ENCODE measurements at places on chromosomes 6 and 20.

DNA sequence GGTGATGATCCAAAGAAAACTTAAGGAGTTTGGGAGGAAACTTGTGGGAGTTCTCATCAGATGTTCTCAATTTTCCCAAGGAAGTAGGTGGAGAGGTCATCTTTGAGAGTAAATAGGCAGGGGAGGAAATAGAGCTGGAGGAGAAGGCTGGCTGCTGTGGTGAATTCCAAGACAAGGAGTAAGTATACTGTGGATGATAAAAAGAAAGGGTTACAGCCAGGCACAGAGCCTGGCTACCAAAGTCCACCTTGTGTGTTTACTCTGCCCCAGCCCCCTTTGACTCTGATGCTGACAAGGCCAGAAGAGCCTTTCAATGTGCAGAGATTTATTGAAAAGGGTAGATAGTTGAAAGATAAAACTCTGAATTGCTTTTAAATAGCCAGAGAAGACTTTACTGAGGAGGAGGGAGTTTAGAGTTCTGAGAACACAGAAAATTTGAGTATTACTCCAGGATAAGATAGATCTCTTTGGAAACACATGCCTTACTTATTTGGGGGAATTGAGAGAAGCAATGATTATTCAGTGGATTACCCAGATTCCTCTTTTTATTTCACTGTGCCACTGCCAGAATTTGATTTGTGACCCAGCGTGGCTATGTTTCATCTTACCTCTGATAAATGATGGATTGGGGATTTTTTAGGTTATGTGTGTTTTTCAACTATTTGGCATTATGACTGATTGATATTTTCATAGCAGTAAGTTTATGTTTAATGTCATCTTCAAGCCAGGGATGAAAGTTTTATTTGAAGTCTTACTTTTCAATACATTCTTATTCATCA, 182.6 kb upstream of the JAG1 start:
- no peak for DNase-seq

DNA sequence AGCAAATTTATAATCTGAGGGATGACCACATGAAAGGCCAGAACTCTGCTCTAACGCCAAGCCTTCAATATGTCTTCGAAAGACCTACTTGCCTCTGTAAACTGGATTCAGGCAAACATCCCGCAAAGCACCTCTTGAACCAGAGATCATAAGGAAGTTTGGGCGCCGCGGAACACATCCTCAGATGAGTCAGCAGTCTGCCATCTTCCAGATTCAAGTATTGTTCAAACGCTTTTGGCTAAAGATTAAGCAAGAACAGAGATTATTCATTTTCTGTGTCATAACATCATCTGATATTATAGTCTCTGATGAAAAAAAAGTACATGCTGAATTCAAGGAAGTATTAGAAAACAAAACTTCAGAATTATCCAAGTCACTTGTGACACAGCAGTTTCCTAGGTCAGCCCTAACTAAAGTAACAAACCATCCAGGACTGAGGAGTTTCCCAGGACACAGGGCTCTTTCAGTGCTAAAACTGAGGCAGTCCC, 20.8 kb downstream of the TBC1D7 start:
- DNase-seq: peak; percentile 92

DNA sequence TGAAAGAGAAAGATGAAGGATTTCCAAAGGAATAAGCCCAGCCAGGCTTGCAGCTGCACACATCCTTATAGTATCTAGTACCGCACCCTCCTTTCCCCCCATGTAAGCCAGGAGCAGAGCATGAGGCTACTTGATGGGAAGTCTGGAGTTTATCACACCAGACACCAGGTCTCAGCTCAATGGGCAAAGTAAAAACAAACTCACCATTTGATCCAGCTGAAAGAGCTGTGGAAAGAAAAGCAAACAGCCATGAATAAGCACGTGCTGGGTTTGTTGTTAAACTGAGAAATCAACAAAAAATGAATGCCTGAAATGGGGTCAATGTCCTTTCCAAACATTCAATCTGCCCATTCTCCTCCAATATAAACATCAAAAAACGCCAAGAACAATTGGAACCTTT, 50.6 kb upstream of the MAP7 start:
- DNase-seq: peak; percentile 50

- peak; percentile 87 for DNase-seq
Measured at GRCh38 chr20:22717466-22717865, 133.1 kb upstream of the FOXA2 start.

- DNase-seq: no peak
Measured at GRCh38 chr20:48139262-48140041, 354.2 kb upstream of the SULF2 start.

DNA sequence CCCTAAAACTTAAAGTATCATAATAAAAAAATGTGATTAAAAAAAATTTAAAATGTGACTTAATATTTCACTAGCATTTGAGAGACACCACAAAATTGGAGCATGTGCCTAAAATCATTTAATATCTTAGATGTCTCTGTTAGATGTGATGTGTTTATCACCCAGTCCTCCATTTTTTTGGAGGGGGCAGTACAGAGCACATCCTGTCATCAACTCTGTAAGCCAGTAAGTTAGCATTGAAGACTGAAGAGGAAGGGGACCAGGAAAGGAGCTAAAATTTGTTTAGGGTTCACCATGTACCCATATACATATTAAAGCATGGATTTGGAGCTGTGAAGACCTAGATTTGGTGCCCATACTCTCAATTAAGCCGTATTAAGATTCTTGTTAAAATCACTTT, 30.7 kb upstream of the ADIG start:
- DNase-seq: no peak

DNA sequence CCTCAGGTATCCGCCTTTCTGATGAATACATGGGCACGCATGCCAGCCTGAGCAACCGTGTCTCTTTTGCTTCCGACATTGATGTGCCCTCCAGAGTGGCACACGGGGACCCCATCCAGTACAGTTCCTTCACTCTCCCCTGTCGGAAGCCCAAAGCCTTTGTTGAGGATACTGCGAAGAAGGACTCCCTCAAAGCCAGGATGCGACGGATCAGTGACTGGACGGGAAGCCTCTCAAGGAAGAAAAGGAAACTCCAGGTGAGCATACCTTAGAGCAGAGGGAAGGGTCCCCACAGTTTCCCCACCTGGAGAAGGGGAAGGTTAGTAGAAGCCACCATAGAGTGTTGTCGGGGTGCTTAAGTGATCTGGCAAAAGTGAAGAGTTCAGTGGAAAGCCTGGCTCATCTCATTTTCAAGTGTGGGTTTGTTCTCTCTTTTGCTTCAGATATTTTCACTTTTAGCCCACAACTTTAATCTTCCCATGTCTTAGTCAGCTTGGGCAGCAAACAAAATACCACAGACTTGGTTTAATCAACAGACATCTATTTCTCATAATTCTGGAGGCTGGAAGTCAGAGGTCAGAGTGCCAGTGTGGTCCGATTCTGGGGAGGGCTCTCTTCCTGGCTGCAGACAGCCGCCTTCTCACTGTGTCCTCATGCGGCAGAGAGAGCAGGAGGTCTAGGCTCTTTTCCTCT, 133.5 kb upstream of the CLDN20 start:
- peak; percentile 74 for DNase-seq

GRCh38 chr6:137136065-137136464, 37.4 kb downstream of the IL22RA2 start:
- no peak for DNase-seq

- no peak for DNase-seq
Measured at GRCh38 chr20:21102603-21103311, 3.4 kb downstream of the LINC00237 start.

GRCh38 chr20:63900413-63900812, 5.5 kb downstream of the DNAJC5 start:
- no peak for DNase-seq

DNA sequence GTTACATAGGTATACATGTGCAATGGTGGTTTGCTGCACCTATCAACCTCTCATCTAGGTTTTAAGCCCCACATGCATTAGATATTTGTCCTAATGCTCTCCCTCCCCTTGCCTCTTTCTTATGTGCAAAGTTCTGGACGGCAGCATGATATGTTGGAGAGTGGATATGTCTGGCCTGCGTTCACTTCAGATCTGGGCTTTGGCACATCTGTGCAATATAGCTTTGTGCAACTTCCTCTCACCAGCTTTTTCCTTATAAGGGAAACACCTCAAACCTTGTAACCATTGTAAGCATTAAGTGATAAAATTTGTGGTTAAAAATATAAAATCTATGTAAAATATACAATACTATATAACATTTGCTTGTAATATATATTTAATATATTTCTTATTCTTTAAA, 288.0 kb downstream of the PHACTR1 start:
- no peak for DNase-seq

GRCh38 chr20:57532104-57532503, 7.2 kb upstream of the CTCFL start:
- peak; percentile 14 for DNase-seq

- no peak for DNase-seq
Measured at GRCh38 chr6:145838305-145838704, 23.7 kb upstream of the FBXO30 start.

DNA sequence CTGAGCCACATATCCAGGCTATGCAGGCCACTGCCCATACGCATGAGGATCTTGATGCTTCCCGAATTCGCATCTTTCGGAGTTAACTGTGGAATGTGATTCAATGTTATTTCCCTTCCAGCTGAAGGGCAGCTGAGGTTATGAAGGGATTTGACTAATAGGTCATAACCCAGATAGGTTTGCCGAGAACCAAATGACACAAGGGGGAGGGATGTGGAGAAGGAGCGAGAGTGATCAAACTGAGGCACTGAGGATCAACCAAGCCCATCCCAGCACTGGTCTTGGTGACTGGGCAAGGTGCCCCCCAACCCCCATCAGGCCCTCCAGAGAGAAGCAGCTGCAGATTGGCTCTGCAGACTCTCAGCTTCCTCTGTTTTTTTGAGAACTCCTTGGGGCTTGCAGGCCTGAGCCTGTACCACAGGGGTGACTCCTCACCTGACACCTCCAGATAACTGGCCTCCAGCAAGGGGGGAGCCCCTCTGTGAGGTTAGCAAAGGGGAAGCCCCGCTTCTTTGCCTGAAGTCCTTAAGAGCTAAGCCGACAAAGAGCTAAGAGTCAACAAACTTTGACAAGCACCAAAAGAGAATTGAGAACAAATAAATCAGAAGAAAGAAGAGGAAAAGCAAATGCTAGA, 185.9 kb downstream of the PDE7B start:
- DNase-seq: no peak

DNA sequence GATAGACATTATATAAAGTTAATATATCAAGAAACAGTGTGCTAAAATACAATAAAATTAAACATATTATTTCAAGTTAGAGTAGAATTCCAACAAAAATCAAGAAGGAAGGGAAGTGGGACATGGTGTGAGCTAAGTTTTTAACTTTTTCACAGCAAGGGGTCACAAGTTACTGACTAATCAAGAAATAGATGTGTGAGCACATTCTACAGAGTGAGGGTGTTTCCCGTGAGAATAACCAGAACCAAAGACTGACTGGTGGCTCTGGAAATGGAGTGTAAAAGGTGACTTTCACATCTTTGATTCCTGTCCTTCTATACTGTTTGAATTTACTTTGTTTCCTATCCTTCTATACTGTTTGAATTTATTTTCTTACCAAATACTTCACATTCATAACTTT, 206.6 kb downstream of the TASP1 start:
- DNase-seq: peak; percentile 8

GRCh38 chr20:6976106-6976900, 208.8 kb downstream of the BMP2 start:
- no peak for DNase-seq

GRCh38 chr20:52572687-52573086, 381.1 kb upstream of the ZFP64 start:
- DNase-seq: peak; percentile 16

DNA sequence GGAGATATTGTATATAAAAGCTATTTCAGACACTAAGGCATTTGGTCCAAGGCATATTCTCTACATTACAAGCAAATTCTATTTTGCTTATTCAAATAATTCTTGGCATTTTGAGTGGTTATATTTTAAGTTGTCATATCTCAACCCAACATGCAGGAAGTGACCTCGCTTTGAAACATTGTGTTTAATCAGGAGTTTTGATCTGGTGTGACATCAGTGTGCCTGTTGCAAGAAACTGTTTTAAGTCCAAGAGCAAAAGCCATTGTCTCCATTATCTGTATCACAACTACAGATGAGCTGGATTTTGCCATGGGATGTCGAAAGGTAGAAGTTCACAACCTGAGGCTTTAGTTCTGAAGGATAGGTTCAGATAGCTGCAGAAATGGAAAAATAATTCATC, 509.9 kb upstream of the ID4 start:
- DNase-seq: peak; percentile 36

- no peak for DNase-seq
Measured at GRCh38 chr20:21528870-21529269, 15.0 kb upstream of the NKX2-2 start.

- no peak for DNase-seq
Measured at GRCh38 chr6:151340219-151340978, 51.0 kb downstream of the ZBTB2 start.

DNA sequence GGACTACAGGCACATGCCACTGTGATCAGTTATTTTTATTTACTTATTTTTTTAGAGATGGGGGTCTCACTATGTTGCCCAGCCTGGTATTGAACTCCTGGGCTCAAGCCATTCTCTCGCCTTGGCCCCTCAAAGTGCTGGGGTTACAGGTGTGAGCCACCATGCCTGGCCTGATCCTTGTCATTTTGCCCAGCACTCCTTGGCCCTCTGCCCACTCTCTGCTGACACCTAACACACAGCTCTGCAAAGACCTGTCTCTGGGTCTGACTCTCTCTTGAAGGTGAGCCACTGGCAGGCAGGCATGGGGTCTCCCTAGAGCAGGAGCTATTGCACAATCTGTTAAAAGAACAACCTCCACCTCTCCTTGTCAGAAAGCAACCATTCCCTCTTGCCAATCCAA, 155.6 kb downstream of the ZFP64 start:
- DNase-seq: no peak

- no peak for DNase-seq
Measured at GRCh38 chr20:35542990-35543389, 1.1 kb downstream of the ERGIC3 start.

GRCh38 chr20:60142587-60142986, 184.4 kb downstream of the CDH26 start:
- no peak for DNase-seq

DNA sequence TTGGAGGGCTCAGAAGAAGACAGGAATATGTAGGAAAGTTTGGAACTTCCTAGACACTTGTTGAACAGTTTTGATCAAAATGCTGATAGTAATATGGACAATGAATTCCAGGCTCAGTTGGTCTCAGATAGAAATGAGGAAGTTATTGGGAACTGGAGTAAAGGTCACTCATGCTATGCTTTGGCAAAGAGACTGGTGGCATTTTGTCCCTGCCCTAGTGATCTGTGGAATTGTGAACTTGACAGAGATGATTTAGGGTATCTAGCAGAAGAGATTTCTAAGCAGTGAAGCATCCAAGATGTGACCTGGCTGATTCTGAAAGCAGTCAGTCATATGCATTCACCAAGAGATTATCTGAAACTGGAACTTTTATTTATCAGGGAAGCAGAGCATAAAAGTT, 45.1 kb downstream of the FRK start:
- DNase-seq: no peak

DNA sequence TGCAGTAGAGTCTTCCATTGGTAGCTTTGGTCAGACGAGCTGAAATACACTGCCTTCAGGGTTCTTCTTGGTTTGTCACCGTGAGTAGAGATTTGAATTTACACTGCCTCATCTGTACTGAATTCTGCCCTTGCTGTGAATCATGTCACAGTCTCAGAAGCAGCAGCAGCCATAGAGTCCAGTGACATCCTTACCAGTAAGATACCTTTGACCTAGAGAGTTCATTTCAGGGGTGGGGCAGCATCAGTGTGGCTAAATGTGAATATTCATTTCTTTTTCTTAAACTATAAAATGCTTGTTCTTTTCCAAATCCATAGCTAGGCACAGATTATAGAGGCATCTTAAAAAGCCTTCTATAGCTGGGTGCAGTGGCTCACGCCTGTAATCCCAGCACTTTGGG, 150.8 kb upstream of the AKAP12 start:
- no peak for DNase-seq
